ENCODE measurements at places on chromosomes 5 and 9. TPM values are rescaled to one million over a fixed set of nuclear protein-coding genes. Genes with fewer than 3 reads are reported as not detected.

The ANKRD34B gene
- polyA plus RNA-seq: not detected

The KLF9 gene
- 13.2 TPM for polyA plus RNA-seq

The LHX6 gene
- polyA plus RNA-seq: not detected

The FOXE1 gene
- 0.06 TPM for polyA plus RNA-seq

DNA sequence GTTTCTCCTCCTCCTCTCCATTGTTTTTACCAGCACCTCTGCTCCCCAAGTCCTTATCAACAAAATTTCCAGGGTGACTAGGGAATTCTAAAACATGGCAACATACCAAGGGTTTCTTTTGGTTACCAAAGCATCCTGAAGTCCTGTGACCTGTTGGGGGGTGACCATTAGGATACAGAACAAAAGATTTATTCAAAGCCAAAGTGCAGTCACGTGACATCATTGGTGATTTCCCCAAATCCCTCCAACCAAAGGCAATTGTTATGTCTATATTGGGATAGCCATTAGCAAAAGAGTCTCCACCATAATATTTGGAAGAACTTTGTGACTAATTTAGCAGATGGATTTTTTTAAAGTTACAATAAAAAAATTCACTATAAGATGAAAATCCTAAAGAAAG, 168.4 kb downstream of the TRPM6 start:
- no peak for DNase-seq

- peak; percentile 27 for DNase-seq
Observed at GRCh38 chr5:122292332-122292731, 19.7 kb upstream of the SNCAIP start.

DNA sequence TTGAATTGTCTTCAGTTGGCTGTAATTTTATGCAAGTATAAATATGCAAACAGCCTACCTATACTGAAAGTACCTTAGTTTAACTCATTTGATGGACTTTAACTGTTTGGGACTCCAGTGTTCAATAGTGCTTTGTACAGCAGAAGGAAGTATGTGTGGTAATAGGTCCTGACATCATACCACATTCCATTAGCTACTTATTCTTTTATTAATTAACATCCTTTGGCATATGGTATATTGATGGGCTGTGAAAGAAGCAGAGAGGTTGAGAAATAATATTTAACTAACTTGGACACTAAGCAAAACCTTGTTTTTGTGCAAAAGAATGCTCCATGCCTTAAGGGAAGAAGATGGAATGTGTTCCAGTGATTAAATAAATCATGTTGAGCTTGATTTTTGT, 97.6 kb upstream of the SEMA6A start:
- no peak for DNase-seq

- DNase-seq: peak; percentile 88
Observed at GRCh38 chr5:55816342-55816741, 34.8 kb upstream of the IL31RA start.

GRCh38 chr9:128742401-128742800, 18.5 kb upstream of the ZDHHC12 start:
- no peak for DNase-seq

GRCh38 chr5:1827886-1828397, 26.7 kb downstream of the NDUFS6 start:
- DNase-seq: no peak

DNA sequence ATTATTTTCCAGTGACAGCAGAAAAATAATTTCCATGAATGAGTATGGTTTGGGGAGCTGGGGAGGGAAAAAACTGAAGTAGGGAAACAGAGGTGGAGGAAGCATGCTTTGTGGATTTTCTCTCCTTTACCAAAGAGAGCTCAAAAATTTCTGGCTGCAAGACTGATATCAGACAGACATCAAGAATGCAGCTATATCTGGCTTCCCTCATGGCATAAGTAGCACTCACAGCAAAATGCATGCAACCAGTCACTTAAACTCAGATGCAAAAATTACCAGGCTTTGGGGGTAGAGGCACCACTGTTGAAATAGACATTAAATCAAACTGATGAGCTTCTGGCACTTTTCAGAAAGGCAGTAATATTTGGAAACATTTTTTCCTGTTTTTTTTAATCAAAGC, 196.9 kb downstream of the TSSK1B start:
- DNase-seq: no peak

Data from AG04450 (cell line).